ENCODE measurements at places on chromosomes 3 and 15.

DNA sequence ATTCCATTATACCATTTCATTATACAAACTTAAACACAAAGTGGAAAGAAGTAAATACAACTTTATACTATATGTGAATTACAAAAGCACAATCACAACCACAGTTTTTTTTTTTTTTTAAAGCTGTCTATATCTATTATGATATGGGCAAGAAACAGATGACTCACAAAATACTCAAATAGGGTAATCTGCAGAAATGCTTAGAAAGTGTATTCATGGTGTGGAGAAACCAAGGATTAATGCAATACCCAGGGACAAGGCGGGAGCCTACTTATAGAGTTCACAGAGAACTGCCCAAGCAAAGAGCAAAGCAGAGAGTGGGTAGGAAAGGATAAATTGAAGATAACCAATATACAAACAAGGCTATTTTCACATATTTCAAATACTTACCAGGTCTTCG lies 332.0 kb downstream of the FHIT start:
- no peak for DNase-seq

GRCh38 chr3:178388473-178388872 lies 147.8 kb upstream of the KCNMB2 start:
- DNase-seq, result no peak

- no peak for DNase-seq
Observed at GRCh38 chr15:81101894-81102815, 31.9 kb upstream of the CFAP161 start.

DNA sequence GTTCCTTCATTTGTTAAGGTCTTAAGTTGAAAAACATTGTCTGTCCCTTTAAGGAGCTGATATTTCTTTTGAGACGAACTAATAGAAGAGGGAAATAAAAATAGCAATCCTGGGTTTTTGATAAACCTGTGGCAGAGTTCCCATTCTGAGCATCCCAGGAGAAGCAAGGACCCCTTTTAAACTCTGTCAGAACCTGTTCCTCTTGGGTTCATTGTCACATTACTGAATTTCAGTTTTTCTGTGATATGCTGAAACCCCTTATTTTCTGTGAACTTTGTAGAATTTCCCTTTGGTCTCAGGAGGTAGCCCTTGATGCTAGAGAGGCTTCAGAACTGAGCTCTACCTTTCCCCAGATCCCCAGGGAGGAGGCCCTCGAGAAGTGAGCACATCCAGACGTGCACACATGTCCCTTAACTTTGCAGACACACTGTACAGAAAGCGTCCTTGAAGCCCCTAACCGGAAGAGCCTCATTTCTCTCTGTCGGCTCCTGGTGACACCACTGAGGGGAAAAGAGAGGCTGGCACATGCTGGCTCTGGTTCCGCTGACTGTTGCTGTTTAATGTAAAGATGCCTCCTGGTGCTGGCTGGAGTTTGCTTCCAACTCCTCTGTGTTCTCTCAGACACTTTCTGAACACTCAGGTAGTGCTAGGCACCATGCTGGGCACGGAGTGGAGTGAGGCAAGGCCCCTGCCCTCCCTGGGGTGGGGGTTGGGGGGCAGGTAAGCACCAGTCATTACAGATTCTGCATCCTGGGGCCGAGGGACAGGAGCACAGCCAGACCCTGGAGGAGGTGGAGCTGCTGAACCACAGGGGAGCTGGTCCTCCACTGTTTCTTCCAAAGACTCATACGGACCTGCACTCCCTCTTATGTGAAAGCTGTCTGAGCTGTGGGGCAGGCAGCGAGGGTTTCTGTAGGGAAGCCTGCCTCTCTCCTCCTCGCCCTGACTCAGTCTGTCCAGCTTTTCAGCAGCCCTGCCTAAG lies 77.5 kb downstream of the CHDH start:
- DNase-seq, result no peak

GRCh38 chr3:107657971-107658370 lies 135.2 kb downstream of the BBX start:
- no peak for DNase-seq
